ENCODE measurements at places on chromosomes 2 and 18. TPM values are rescaled to one million over a fixed set of nuclear protein-coding genes. Genes with fewer than 3 reads are reported as not detected.

YIPF4 gene
- 26.2 TPM for total RNA-seq

MROH2A gene
- not detected for total RNA-seq

SOX11 gene
- total RNA-seq: 42.8 TPM

REEP1 gene
- 1.3 TPM for total RNA-seq

ZNF385B gene
- total RNA-seq: 3.0 TPM

UBE2F gene
- 65.6 TPM for total RNA-seq

CXCR4 gene
- 0.79 TPM for total RNA-seq

GRCh38 chr2:11127761-11128160, 27.5 kb upstream of the SLC66A3 start:
- DNase-seq: no peak

DNA sequence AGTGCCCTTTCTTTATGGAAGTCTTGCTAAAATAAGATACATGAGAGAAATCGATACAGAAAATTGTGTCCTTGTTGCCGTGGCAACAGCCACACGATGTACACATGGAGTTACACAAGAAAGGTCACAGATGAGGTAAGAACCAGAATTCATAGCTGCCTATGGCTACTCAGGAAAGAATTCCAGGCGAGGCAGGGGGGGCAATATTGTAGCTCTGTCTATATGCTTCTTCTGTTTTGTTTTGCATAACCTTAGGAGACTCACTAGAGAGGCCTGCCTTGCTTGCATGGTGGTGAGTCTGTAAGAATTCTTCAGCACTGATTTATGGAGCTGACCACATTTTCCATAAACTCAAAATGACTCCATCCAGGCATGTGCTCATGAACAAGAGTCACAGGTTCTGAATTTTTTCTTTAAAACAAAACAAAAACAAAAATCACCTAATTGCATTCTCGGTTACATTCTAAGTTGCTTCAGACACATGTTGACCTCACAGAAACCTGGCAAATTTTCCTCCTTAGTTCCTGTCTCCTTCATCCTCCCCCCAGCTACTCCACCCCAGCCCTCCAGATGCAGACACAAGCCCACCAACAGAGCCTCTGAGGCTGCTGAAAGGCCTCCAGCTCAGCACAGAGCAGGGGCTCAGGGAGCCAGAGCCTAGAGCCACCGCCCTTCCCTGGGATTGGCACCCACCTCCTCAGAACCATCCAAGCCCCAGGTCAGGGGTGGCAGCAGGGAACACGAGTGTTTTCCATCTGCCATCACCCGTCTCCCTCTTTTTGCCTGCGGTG, 183.5 kb downstream of the ANTXR1 start:
- DNase-seq: no peak

GRCh38 chr18:80147037-80147417, 38.0 kb downstream of the ADNP2 start:
- DNase-seq: no peak

- DNase-seq: no peak
Measured at GRCh38 chr2:34317797-34318196, 718.7 kb upstream of the FAM98A start.

- no peak for DNase-seq
Measured at GRCh38 chr18:8967573-8967972, 134.9 kb upstream of the NDUFV2 start.

DNA sequence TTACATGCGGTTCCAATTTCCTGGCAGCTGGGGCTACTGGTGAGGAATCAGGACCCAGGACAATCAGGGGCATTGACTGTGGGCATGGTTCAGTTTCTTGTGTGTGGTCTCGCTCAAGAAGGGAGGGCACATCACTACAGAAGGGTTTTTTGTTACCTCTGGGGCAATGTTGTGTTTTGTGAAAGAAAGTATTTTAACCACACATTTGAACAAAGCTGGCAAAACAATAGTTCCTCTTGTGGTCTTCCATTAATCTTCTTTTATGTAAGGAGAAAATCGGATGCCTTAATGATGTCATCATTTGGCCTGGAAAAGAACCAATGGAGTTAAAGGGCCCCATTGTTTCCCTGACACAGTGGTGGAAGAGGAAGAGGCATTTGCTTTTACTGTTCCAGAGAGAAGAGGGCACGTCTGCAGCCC, 197.4 kb downstream of the SH3BP4 start:
- DNase-seq: no peak

GRCh38 chr2:854460-854859, 96.2 kb upstream of the SNTG2 start:
- DNase-seq: peak; percentile 77

GRCh38 chr2:163709270-163709669, 26.5 kb downstream of the FIGN start:
- DNase-seq: no peak

DNA sequence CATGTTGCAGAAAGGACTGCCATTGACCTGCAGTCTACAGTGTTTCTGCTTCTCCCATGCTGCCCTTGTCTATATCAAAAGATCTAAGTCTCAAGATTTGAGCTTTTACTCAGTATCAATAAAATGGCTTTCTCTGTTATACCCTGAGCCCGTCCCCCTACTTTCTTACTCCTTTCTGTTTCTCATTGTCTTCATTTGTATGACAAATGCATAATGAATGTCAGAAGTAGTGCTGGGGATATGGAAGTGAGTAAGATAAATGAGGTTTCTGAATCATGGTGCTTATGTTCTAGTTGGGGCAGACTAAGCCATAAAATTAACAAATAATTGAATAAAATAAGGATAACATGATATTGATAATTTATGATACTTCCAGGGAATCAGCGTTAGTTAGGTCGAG, 128.6 kb downstream of the PARD3B start:
- no peak for DNase-seq

DNA sequence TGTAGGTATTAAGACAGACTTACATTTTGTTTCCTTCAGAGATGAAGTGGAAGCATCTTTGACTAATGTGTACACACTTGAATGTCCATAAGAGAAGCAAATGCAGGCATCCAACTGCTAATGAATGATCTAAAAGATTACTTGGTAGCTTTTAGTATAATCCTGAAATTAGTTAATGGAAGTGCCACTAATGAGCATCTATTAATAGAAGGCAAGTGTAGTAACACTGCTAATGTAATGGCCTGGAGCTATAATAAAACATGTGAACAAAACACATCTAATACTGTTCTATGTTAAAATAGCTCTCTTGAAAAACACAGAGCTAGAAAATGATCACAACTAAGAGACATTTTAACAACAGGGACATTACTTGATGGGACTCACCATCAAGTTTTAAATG, 225.3 kb downstream of the SLC8A1 start:
- no peak for DNase-seq

GRCh38 chr18:67520351-67520921, 3.9 kb upstream of the DSEL start:
- DNase-seq: no peak

GRCh38 chr2:20957788-20958525, 85.9 kb downstream of the APOB start:
- no peak for DNase-seq

DNA sequence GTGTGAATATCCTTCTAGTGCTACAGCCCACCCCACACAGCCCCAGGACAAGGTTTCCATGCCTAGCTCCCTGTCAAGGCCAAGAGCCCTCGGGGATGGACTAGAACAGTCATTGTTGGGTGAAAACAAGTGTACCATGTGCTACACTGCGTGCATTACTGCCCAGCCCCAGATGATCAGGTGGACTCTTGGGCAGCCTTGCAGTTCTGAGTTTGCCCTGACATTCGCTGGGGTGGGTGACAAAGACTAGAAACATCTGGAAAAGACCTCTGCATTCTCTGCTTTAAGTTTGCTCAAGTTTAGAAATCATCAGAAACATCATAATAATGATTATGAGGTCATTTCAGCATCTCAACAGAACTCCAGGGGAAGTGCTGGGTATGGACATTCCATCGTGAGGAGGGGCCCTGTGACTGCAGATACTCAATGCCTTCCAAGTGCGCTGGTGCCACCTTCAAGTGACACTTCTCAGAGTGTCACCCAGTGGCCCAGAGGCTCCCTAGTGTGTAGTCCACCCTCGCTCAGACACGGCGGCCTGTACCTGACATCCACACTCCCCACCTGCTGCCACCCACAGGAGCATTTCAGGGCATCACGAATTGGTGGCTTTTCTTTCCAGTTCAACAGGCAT, 5.3 kb upstream of the PXDN start:
- peak; percentile 14 for DNase-seq

GRCh38 chr2:120300385-120300784, 45.6 kb upstream of the INHBB start:
- no peak for DNase-seq

DNA sequence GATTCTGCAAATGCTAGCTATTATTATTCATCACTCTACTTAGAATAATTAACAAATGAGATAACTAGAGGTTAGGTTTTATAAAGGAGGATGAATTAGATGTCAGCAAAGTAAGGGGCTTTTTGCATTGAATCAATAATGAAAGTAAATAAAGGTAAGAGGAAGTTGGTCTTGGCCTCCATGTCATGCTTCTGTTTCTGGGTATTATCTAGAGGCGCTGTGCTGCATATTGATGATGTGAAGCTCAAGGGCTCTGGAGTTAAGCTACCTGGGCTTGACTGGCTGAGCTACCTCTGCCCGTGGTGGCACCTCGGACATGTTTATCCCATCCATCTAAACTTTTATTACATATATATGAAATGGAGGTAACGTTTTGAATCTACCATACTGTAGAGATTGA, 350.9 kb downstream of the PARD3B start:
- no peak for DNase-seq

DNA sequence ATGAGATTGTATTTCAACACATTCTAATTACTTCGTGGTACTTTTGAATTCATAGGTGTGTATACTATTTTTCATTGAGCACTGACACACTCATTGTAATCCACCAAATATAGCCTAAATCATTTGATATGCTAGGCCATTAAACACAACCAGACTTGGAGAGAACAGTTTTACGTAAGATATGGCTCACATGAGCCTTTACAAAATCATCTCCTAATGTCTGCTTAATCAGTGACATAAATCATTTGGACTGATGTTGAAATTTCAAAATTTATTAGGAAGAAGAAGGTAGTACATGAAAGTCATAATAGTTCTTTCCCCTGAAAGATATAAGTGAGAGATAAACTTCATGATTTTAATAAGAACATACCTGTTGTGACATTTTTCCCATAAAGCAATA, 550.2 kb upstream of the LINC00305 start:
- no peak for DNase-seq
